ENCODE measurements at places on chromosomes 4 and X.

DNA sequence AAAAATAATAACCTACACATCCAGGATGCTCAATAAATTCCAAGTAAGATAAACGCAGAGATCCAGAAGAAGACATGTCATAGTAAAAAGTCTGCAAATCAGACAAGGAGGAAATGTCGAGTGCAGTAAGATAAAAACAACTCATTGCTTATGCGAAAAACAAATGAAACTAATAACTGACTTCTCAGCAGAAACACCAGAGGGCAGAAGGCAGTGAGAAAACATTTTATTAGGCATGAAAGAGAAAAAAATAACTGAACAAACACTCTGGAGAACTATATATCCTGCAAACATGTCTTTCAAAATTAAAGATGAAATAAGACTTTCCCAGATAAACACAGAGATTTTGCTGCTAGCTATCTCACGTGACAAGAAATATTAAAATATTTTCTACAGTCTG lies 201.3 kb upstream of the CTSO start:
- DNase-seq: no peak

DNA sequence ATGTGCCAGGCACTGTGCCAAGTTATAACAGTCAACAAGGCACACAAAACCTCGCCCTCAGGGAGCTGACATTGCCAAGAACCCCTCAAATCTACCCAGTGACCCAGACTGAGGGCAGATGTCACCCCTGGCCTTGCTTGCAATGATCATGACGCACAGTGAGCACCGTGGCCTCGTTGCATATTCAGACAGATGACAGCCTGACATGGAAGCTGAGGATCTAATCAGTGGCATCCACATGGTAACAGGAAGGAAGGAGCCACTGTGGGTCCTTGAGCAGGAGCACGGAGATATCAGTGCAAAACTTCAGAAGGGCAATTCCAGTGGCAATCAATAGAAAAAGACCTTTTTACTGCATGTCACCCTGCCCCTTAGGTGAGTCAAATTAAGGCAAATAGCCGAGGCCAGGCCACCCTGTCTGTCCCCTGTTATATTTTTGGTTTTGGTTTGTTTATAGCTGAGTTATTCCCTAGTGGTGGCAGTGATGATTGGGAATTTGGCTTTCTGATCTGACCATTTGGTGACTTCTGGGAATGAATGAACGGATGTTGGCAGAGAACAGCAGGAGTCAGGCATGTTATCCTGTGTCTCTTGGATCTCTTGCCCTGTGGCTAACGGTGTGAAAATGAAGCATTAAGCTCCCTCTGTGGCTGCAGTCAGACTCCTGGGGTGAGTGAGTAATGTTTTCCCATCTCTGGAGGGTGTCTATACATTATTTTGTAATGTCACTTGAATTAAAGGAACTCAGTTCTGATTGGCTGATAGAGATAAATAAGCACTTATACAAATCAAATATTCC lies 20.4 kb downstream of the WDR13 start:
- no peak for DNase-seq

- no peak for DNase-seq
These were observed 230.3 kb upstream of the BOD1L1 start for GRCh38 chr4:13857800-13858199.

DNA sequence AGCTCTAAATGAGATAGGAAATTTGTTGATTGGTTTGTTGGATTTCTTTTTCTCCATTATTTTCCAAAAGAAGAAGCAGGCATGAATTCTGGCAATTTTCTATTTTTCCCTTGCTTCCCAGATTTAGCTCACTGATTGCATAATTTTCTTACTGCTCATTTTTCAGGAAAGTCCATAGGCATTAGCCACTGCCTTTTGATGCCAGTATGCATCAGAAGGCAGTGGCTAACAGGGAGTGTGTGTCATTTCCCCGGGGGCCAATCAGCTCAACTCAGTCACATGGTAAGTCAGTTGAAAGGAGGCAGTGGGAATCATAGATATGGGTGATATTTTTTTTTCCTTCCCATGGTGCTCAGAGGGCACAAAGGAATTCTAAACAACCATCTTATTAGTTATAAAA lies 156.7 kb downstream of the TRIML1 start:
- peak; percentile 18 for DNase-seq

DNA sequence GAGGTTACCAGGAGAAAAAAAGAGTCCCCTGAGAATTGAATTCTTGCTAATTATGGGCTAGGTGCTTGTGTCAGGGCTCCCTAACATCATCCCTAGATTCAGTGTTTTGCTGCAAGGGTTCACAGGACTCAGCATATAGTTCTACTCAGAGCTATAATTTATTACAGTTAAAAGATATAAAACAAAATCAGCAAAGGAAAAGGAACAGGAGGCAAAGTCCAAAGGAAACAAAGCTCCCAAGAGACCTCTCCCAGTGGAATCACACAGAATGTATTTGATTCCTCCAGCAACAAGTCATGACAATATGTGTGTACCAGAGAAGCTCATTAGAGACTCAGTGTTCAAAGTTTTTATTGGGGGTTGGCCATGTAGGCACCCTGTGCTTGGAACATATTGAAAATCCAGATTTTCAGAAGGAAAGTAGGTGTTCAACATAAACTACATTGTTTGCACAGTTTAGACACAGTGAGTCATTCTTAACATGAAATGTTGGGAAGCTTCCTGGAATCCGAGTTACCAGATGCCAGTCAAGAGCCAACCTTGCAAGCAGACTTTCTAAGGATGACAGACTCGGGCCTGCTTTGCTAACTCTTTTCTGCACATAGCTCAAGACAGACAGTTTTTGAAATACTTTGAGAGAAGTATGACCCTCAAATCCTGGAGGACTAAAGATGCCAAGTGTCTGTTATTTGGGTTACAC lies 311.3 kb upstream of the EMCN start:
- peak; percentile 15 for DNase-seq
